ENCODE measurements at places on chromosomes 3 and 15.
A peak's percentile ranks its signal among the peaks of the same experiment; 100 is the strongest.

- DNase-seq: no peak
Observed at GRCh38 chr15:50229336-50229735, 36.2 kb downstream of the HDC start.

DNA sequence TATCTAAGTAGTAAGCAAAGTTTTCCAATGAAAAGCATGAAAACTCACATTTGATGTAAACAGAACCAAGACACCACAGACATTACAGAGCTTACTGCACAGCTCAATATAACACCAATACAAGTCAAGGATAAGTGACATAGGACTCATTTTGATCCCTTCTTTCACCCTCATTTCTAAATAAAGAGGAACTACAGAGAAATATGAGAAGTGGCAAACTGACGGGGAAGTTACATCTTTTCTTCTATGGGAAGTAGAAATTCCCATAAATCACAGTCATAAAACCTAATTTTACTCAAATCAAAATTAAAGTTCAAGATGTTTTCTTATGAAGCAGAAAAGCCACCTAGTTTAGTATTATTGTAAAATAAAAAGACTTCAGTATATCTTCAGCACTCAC is 3.8 kb downstream of the ATG3 start:
- DNase-seq: peak; percentile 55

- DNase-seq: peak; percentile 4
Observed at GRCh38 chr3:82194870-82195269, 433.4 kb upstream of the GBE1 start.

- peak; percentile 61 for DNase-seq
Observed at GRCh38 chr3:40185029-40185695, 124.3 kb upstream of the EIF1B start.

DNA sequence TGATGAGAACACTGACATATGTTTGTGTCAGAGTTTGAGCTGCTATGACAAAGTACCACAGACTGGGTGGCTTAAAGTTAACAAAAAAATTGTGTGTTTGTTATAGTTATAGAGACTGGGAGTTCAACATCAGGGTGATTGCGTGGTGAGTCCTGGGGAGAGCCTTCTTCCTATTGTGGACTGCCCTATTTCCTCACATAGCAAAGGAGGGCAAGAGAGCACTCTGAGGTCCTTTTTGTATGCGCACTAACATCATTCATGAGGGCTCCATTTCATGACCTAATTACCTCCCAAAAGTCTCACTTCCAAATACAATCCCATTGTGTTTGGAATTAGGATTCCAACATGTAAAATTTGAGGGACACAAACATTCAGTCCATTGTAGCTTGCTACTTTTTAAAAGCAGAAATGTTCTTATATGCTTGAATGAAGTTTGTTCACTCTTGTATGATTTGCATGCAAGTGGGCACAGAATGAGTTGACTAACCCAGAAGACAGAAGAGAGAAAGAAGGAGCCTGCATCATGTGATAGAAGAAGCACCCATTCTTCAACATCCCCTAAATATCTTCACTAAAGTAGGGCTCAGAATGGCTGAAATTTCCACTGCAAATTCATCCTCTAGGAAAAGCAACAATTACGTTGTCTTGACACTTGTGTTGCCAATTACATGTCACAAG is 18.9 kb upstream of the ALCAM start:
- no peak for DNase-seq

- no peak for DNase-seq
Observed at GRCh38 chr15:61974759-61975158, 85.5 kb downstream of the VPS13C start.

DNA sequence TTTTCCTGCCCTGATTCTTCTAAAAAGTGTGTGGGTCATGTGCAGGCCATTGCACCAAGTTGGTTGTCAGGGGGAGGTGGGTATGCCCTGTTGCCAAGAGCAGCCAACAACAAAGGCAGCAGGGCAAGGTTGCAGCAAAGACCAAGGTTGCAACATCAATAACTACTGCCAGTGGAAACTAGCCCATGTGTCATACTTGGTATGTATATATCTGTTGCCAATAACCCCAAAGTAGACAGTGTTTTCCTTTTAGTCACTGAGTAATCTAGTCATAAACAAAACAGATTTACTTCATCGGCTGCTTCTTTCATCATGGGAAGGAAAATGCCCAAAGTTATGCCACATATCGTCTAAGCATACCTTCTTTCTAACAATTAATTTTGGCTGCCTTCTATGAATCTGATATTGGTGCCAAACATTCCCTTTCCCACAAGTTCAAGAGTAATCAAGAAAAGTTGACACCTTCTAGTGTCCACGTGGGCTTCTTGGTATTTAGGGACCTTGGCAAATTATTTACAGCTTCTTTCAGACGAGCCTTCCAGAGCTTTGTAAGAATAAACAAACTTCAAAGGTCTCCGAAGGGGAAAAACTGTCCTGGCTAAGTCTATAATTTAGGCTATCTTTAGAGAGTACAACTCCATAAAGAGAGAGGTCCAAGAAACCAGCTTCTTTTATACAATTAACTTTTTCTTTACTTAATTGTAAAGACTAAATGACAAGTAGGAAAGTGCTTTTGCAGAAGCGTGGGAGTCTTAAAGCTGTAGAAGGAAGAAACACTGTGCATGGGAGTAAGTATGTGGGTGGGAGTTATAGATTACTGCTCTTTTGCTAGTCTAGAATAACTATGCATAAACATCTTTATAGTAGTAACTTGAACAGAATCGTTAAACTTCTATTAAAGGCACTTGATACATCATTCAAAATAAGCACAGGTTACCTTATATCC is 10.0 kb upstream of the MBNL1 start:
- DNase-seq: peak; percentile 85

DNA sequence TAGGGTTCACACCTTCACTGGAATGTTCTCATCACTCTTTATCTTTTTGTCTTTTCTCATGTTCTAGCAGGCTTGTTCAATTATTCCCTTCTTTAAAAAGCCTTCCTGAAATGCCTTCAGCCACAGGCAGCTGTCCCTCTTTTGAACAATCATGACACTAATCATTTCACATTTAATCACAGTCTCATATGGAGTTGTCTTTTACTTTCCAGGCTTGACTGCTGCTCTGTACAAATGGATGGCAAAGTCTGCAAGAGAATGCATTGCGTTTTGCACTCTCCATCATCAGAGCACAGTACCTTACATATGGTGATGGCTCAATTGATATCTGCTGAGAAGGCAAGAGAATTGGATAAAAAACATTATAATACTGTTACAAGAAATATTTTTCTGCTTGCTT is 529.8 kb downstream of the DIPK2A start:
- peak; percentile 7 for DNase-seq

DNA sequence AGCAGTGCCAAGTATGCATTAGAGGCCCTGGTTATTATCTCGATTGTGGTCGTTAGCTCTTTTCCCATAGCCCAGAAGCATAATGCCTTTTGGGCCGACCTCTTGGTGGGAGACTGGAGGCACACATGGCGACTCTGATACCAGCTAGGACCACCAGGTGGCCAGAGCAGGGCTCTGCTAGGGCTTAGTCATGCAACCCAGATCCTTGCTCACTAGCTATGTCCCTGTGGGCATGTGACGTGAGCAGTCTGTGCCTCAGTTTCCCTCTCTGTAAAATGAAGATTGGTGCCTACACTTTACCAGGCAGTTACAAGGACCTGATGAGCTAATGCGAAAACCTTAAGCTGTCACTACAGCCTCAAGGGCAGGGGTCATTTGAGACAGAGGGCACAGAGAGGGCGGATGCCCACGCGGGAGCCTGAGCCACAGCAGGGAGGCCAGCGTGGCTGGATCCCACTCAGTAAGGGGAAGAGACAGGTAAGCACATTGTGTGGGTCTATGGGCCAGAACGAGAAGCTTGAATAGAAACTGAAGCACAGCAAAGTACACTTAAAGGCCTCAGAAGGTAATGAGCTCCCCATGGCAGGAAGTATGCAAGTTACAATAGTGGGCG is 8.8 kb downstream of the KLF15 start:
- DNase-seq: peak; percentile 50

- no peak for DNase-seq
Observed at GRCh38 chr3:63791974-63792373, 27.1 kb upstream of the C3orf49 start.

DNA sequence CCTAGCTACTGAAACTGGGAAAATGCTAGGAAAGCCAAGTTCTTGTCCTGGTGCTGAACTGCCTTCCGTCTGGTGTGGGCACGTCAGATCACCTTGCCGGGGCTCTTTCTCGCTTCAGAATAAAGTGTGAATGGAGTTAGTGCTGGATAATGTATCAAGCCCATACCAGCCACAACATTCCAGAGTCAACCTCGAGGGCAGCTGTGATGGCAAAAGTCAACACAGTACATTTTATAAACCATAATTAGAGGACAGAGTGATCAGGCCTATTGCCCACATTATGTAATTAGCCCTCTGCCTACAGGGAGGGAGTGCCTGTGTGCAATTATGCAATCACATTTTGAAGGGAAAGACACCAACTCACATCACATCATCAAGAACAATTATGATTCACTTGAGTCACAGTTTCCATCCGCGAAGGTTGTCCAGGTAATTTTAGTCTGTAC is 165.2 kb downstream of the RORA start:
- DNase-seq: no peak

- no peak for DNase-seq
Observed at GRCh38 chr3:60364475-60364874, 886.8 kb downstream of the FHIT start.

DNA sequence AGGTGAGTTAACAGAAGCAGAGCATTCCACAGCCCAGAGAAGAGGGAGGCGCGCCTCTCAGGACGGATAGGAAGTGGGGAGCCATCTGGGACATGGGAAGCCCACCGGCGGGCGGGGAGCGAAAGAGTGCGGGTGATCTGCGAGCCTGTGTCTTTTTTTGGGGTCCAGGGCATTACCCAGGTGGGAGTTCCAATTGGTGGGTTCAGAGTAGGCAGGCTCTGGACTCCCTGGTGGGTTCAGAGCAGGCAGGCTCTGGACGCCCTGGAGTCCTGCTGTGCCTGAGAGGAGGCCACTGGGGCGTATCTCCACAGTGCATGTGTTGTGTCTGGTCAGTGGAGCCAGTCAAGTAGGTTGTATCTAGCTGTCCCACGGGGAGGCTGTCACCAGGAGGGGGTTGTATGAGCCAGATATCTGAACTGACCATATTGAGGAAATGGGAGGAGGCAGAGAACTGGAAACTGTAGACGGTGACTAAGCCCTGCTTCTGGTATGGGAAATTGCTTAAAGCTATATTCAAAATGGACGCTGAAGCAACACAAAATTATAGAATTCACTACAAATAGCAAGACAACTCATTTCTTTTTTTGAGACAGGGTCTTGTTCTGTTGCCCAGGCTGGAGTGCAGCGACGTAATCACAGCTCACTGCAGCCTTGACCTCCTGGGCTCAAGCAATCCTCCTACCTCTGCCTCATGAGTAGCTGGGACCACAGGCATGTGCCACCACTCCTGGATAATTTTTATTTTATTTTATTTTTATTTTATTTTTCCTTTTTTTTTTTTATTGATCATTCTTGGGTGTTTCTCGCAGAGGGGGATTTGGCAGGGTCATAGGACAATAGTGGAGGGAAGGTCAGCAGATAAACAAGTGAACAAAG is 34.5 kb upstream of the CHST2 start:
- DNase-seq: peak; percentile 75

DNA sequence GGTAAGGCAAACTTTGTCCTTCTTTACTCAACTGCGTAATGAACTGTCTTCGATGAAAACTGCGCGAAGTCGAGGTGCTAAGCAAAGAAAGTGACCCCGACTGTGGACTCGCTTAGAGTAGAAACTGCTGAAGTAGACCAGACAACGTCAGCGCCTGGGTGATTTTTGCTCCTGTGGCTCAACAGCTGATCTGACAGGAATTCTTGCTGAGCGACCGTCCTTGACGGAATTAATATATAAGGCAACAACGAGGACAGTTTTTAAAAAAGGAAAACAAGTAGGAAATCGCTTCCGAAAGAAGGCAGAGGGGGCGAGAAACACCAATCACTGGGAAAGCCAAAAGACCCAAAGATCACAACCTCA is 541 bp downstream of the RPS27L start:
- peak; percentile 43 for DNase-seq

DNA sequence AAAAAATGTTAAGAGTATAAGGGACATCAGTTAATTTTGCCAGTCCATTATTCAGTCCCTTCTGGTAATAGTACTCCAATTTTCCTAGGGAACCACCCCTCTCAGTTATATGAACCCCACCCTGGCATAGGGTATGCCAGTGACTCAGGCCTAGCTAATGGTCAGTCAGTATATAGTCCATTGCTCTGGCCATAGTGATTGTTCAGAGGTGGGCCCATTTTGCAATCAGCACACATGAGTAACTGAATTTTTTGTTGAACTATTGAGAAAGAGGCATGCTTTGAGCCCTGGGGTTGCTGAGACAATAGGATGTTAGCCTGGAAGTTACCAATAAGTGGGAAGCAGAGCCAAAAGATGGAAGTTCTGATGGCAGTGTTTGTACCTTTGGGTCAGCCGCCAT is 4.1 kb downstream of the LRCH3 start:
- DNase-seq: no peak

DNA sequence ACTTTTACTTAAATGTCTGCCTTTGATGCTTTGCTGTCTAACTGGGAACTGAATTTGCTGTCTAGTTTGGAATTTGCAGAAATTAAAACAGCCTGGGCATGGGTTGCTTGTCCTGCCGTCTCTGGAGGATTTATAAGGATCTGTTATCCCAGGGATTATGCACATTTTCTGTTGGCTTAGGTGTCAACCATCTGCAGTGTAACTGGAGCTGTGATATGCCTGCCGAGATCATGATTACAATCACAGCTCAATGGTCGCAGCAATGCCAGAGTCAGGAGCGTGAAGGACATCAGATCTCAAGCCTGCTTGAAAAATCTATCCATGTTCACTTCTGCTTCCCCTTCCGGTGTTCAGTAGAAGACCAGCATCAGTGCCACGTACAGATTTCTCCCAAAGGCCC is 41.8 kb upstream of the SETMAR start:
- DNase-seq: no peak

GRCh38 chr3:55160241-55160983 is 232.6 kb upstream of the LRTM1 start:
- DNase-seq: no peak

- DNase-seq: no peak
Observed at GRCh38 chr3:123759871-123760270, 124.3 kb downstream of the MYLK start.

GRCh38 chr3:193903966-193904365 is 232.0 kb upstream of the HES1 start:
- no peak for DNase-seq

GRCh38 chr3:153970741-153971347 is 150.3 kb upstream of the ARHGEF26 start:
- DNase-seq: peak; percentile 27

GRCh38 chr3:138578961-138579574 is 15.0 kb downstream of the CEP70 start:
- DNase-seq: no peak

GRCh38 chr3:16067837-16068471 is 106.5 kb upstream of the GALNT15 start:
- no peak for DNase-seq

DNA sequence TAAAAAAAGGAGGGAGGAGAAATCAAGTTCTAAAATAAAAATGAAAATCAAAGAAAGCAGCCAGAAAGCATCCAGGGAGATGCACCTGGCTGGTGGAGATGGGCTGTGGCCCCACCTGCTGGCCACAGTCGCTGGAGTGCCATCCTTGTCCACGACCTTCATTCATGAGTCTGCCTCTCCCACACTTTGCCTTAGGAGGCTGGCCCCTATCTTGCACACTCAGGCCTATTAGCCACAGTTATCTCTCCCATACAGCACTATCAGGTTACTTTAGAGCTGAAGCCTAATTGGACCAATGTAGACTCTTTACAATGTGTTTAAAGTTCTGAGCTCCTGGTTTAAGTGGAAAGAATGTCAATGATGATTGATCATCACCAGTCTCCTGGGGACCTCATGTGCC is 392.0 kb upstream of the RORA start:
- peak; percentile 64 for DNase-seq

Data from common myeloid progenitor, CD34-positive (primary cell).